ENCODE measurements at places on chromosomes 3 and 15.
A peak's percentile ranks its signal among the peaks of the same experiment; 100 is the strongest.

DNA sequence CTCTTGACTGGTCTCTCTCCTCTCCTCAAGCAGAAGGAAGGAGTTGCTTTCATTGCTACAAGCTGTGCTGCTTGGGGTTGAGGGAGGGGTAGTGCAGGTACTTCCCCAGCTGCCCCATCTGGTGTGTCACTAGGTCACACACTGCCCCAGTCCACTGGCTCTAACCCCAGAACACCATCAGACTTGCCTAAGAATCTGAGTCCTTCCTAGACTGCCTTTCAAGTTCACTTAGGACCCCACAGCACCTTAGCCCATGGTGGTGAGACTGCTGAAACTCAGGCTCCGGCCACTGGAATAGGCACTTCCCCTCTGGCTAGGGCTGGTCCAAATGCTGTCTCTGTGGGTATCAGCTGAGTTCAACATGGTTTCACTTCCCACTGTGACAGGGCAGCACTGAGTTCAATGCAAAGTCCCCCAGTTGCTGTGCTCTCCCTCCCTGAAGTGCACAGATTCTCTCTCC, 279.7 kb upstream of the GOLGA6L4 start:
- no peak for DNase-seq

- DNase-seq, result no peak
Observed at GRCh38 chr15:73901126-73901810, 25.0 kb upstream of the LOXL1 start.

GRCh38 chr15:59250249-59250648, 43.6 kb downstream of the LDHAL6B start:
- DNase-seq, result no peak

GRCh38 chr3:81199587-81199986, 561.9 kb downstream of the GBE1 start:
- no peak for DNase-seq

GRCh38 chr3:5616873-5617272, 429.4 kb downstream of the EDEM1 start:
- DNase-seq, result no peak

DNA sequence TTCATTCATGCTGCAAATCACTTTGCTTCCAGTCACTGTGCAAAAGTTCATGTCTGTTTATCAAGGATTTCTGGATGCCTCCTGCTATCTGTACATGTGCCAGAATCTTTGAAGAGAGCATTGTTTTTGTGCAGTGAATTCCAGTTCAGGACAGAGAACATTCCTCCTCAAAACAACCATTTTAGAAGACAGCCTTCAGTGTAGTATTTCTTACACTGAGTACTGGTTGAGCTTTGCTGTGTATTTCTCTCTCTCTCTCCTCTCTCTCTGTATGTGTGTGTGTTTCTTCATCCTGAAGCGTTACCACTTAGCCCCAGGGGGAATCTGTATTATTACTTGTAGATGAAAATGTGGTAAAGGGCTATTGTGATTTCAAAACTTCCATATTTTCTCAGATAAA, 123.8 kb upstream of the CHL1 start:
- peak; percentile 16 for DNase-seq

DNA sequence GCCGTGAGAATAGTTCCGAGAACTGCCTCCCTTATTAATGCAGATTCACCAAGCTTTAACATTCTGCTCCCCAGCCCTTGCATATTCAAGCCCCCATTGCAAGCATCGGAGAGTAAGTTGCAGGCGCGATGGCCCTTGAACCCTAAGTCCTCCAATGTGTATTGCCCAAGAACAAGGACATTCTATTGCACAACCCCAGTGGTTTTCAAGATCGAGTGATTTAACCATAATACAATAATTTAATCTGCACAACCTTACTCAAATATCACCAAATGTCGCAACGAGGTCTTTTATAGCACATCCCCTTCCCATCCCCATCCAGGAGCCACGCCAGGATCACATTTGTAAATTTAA, 21.7 kb upstream of the PLXND1 start:
- DNase-seq, result no peak

DNA sequence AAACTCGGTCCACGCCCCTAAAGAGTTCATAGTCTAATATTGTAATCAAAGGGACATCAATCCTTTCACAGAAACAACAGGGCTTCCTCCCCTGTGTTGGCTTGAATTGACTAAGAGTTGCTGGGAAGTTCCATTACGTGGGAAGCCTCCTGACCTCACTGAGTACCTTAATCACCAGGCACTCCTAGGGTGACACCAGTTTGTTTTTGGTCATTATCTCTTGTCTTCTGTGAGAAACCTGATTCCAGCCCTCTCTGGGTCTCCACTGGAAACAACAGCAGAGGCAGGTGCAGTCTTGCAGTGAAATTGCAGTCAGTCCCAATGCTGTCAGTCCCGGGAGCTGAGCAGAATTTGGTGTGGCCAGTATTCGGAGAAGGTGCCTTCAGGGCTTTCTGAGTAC, 55.4 kb downstream of the BOC start:
- no peak for DNase-seq

DNA sequence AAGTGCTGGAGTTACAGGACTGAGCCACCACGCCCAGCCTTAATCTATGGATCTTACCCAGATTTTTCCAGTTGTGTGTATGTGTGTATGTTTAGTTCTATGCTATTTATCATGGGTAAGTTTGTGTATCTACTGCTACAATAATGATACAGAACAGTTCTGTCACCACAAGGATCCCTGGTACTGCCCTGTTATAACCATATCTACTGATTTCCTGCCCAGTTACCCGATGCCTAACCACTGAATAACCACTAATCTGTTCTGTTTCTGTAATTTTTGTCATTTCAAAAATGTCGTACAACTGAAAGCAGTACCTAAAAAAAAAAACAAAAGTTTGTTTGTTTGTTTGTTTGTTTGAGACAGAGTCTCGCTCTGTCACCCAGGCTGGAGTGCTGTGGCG, 123.7 kb upstream of the RAP2B start:
- DNase-seq, result no peak
